ENCODE measurements at places on chromosomes 11 and 22.

DNA sequence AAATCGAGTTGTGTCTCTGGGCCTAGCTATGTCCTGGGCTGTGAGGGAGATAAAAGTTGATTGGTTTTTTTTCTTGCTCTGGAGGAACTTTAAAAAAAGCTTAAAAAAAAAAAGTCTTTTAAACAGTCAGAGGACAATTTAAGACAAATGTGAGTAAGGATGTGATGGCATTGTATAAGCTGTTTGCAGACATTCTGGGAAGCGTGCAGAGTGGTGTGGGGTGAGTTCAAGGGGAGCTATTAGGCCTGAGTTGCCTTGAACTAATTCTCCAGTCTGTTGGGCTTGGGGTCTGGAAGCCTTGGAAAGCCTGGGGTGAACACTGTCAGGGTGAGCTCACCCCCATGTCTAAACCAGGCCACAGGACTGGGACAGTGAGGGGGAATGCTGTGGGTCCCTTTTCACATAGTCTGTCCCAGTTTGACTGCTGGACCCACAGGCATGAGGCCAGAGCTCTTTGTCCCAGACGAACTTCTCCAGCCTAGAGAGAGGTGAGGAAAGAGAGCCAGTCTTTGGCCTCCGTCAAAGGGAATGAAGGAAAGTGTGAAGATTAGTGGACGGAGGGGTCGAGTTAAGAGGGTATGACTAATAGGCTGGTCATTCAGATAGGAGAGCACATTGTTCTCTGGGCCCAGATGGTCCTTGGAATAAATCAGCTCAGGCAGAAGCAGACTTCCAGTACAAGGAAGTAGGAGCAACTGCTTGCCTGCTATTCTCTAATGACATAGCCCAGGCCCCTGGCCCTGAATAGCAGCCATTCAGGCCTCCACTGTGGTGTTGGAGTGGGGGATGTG is 76.4 kb upstream of the NNMT start:
- DNase-seq: no peak

- no peak for DNase-seq
Measured at GRCh38 chr22:44622679-44623078, 79.3 kb upstream of the PRR5 start.

- DNase-seq: no peak
Measured at GRCh38 chr22:49909476-49910205, 8.6 kb downstream of the ALG12 start.

- no peak for DNase-seq
Measured at GRCh38 chr11:46180736-46181135, 59.5 kb upstream of the PHF21A start.

- DNase-seq: no peak
Measured at GRCh38 chr22:30044369-30044768, 35.9 kb upstream of the HORMAD2 start.

Data from NCI-H1930 (cell line).